GM23248 (cell line): ENCODE measurements at places on chromosomes 7 and 10.
A peak's percentile ranks its signal among the peaks of the same experiment; 100 is the strongest.

DNA sequence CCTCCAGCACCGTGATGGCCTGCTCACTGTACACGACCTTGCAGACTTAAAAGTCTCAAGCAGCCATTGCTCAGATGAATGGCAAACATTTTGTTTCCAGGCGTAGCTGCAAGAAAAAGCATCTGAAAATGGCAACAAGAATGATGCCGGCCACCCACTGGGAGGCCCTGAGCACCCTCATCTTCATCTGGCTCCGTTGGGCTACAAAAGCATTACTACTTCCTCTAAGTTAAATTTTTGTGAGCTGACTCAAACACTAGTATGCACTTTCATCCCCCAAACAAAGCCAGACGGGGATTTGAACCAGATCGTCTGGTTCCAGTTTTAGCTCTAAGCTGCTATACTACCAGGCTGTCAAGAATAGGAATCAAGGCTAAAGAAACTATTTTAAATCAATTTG lies 116.6 kb upstream of the CDK1 start:
- peak; percentile 70 for DNase-seq

- no peak for DNase-seq
Observed at GRCh38 chr10:60281331-60281730, 108.3 kb downstream of the ANK3 start.

- no peak for DNase-seq
Observed at GRCh38 chr7:150753239-150753638, 16.0 kb downstream of the GIMAP5 start.

- DNase-seq: no peak
Observed at GRCh38 chr7:158060216-158060615, 527.4 kb downstream of the PTPRN2 start.

DNA sequence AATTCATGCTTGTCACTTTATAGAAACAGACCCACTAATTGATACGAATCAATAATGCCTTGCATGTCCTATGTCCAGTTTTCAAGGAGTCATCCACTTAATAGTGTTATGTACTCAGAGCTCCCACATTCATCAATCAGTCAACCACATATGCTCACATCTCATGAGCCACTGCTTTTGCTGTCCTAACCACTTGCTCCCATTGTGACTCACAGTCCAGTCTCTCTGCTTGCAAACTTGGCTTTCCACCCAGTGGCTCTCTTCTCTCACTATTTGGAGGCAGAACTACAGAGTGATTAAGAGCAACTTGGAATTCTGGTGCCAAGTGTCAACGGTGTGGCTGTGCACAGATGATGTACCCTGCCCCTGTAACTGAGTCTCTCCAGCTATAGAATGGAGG lies 166.0 kb downstream of the SNX13 start:
- DNase-seq: peak; percentile 95

DNA sequence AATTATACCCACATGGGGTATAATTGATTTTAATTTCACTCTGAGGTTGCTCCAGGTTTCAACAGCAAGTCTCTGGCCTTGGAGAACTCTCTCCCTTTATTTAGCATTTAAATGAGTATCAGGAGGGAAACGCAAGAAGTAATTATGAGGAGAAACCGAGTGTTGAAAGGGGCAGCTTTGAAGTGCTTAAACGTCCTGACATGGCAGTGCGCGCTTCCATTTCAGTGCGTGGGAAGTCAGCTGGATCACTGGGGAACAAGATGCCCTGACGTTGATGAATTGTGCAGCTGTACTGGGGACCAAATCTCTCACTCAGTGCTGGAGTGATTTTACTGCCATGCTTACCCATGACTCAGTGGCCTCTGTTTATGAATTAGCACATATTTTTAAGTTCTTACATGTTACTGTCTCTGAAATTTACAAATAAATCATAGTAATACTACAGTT lies 106.0 kb upstream of the PRR15 start:
- peak; percentile 65 for DNase-seq

DNA sequence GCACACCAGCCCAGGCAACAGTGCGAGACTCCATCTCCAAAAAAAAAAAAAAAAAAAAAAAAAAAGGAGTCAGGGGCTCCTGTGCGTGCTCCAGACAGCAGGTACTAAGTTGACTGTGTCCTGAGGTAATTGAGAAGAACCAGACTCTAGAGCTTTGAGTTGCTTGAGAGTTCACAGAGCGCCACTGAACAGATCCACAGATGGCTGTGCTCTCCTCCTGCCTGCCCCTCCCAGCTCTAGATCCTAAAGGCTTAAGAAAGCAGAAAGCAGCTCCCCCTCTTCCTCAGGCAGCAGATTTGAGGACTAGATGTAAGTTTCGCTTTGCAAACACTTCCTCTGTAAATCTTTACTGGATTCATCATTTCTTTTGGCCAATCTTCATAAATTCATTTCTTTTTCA lies 38.7 kb downstream of the SHH start:
- no peak for DNase-seq

- DNase-seq: peak; percentile 26
Observed at GRCh38 chr10:94103801-94104221, 110.1 kb downstream of the PLCE1 start.

DNA sequence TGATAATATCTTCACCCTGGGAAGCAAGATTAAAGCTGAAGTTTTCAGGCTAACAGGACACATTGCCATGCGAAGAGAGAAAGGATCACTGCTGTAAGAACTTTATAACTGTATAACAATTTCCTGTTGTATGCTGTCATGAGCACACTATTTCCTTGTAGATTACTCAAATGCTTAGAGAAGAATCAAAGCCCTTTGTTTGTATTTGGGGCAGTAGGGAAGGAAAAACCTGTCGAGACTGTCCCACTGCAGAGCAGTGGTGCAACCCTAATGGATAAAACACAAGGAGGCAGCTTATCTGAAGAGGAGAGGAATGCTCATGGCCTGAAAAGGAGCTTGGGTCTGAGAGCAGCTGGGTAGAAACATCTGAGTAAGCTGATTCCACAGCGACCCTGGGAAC lies 327.7 kb upstream of the NPSR1 start:
- no peak for DNase-seq

- peak; percentile 78 for DNase-seq
Observed at GRCh38 chr10:49115015-49115795, at the start of gene VSTM4. Gene VSTM4, minus strand, starts transcription at chr10:49115522. Its CDS starts 37 bp downstream, at chr10:49115485.

DNA sequence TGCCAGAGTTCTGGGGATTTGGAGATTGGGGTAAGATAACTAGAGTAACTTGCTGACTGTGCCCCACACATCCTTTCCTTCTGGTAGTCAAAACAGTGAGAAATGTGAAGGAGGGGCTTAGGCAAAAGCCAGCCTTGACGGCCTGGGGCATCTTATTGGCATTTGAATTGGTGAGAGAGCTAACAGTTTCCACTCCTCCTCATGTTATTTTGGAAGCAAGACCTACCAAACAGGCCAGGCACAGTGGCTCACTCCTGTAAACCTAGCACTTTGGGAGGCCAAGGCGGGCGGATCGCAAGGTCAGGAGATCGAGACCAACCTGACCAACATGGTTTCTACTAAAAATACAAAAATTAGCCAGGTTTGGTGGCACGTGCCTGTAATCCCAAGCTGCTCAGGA lies 596.6 kb downstream of the GRM8 start:
- no peak for DNase-seq

DNA sequence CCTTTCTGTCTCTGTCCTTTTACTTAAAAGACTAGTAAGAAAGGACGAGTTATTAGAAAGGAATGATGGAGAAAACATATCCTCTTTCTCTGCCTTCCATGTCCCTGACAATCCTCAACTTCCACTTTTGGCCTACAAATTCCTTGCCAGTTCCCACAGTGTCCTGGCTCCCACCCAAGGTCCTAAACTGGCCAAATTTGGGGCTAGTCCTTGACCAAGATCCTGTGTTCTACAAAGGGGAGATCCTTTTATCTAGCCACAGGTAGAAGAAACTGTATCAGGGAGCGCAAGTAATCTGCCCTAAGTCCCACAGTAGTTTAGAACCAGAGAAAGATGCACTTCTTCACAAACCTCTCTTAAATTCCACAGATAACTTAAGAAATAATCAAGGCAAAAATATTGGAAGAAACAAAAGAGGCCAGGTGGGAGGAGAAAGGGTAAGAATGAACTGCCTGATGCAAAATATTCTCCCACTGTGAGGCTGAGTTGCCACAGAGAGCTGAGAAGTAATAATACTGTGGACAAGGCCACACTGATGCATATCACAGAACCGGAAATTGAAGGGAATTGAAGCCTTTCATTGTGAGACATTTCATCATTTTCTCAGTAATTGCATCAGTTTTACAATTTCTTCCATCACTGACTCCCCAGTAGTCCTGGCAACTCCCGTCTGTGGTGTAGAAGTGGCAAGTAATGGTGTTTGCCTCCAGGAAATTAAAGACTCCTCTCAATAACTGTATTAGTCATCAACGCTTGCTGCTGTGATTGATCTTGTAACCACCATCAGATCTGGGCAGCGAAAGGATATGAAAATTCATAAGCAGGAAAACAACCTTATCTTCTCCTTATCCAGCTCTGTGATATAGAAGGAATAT lies 47.2 kb downstream of the DNAJC12 start:
- DNase-seq: peak; percentile 68

DNA sequence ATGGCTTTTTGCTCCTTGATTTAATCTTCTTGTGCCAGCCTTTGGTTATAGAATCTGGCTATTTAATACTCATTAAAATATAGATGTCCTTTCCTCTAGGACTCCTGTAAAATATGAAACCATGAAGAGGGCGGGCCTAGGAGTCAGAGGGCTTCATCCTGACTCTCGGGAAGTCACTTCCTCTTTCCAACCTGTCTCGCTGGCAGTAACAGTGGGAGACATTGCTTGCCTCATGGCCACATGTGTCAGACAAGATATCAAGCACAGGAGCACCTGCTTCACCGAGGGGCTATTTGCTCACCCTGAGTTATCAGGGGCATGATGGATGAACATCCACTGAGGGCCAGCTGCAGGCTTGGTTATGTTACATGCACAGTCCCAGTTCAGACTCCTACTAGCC lies 31.0 kb downstream of the SLIT1 start:
- no peak for DNase-seq

- peak; percentile 94 for DNase-seq
Observed at GRCh38 chr7:116776610-116777289, 85.6 kb upstream of the CAPZA2 start.

GRCh38 chr10:127848226-127848625 lies 44.5 kb downstream of the CLRN3 start:
- DNase-seq: no peak

DNA sequence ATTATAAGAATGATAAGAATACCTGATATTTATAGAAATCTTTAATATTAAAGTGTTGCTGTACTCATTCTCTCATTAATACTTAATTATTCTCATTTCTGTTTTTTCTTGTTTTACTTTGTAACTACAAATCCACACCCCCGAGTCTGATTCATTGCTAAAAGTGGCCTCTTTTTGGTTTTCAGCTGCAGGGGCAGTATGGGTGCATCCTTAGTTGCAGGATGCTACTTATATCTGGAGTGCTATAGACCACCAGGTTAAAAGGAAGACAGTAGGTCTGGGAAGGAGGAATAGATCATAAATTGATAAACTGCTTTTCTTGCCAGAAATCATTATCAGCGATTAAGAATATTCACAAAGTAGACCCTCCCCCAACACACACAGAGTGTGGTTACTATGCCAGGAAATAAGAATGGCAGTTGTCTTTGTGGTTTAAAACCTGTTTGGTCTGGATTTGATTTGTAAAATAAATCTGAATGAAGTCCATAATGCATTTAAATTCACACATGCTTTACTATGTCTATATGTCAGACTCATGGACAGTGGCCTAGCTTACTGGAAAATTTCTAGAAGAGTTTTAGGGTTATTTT lies 96.5 kb downstream of the NRF1 start:
- no peak for DNase-seq
